ENCODE measurements at places on chromosomes 2 and 18. TPM values are rescaled to one million over a fixed set of nuclear protein-coding genes. Genes with fewer than 3 reads are reported as not detected.

DNA sequence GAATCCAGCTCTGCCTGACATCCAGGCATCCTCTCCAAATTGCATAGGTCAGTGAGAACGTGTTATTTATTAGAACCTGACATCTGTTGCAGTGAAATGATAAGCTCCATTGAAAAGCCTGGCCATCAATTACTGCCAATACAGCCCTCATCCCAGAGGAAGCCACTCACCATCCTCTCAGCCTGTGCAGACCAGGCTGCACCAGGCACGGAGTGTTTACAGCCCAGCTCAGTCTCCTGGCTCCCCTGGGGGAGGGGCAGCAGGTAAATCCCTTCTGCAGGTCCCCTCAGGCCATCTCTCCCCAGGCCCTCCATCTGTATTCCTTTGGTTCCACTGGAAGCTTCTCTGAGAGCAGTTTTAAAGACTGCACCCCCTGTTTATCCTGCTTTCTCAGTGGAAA, 82.6 kb upstream of the FOSL2 start:
- no peak for DNase-seq

The C2orf66 gene
- total RNA-seq: not detected

- DNase-seq: no peak
These were observed 191.8 kb downstream of the DCC start for GRCh38 chr18:52531836-52532235.

DNA sequence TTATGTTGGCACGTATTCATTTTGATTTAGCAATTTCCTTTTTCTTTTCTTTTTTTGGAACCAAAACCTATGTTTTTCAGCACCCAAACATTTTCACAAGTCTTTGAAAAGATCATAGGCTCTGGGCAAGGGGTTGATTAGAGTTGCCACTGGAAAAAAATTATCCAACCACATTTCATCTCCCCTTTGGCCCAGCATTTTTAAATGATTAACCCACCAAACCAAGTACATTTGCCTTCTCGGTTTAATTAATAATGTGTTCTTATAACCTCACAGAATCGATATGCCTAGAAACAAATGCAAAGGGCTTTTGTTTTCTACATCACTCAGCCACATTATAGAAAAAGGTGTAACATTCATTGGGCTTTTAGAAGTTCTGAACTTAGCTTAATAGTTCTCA, 66.1 kb downstream of the CHST9 start:
- no peak for DNase-seq

The CDH19 gene
- not detected for total RNA-seq

The ANKRD53 gene
- not detected for total RNA-seq

The CAPN10 gene
- total RNA-seq: 12.5 TPM

GRCh38 chr18:78303519-78304191, 676.0 kb upstream of the SALL3 start:
- no peak for DNase-seq

- DNase-seq: peak; percentile 30
These were observed 96.5 kb downstream of the MAPK4 start for GRCh38 chr18:50656396-50656795.

The VAMP8 gene
- total RNA-seq: not detected

- DNase-seq: no peak
These were observed 53.5 kb upstream of the ASPRV1 start for GRCh38 chr2:70014959-70015358.

DNA sequence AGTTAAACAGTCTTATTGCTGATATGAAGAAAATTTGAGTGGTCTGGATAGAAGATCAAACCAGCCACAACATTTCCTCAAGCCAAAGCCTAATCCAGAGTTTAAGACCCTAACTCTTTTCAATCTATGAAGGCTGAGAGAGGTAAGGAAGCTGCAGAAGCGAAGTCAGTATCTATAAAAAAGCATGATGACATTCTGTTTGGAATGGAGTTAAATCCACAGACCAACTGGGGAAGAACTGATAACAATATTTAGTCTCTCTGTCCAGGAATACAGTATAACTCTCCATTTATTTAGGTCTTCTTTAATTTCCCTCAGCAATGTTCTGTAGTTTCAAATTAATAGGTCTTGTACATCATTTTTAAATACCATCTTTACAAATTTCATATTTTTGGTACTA, 16.0 kb downstream of the PIGN start:
- no peak for DNase-seq

GRCh38 chr2:208571764-208572131, 165.2 kb downstream of the PTH2R start:
- DNase-seq: no peak

The NEB gene
- not detected for total RNA-seq

The PHOSPHO2 gene
- total RNA-seq: 8.5 TPM

- DNase-seq: no peak
These were observed 133.8 kb upstream of the SCN7A start for GRCh38 chr2:166627893-166628292.

DNA sequence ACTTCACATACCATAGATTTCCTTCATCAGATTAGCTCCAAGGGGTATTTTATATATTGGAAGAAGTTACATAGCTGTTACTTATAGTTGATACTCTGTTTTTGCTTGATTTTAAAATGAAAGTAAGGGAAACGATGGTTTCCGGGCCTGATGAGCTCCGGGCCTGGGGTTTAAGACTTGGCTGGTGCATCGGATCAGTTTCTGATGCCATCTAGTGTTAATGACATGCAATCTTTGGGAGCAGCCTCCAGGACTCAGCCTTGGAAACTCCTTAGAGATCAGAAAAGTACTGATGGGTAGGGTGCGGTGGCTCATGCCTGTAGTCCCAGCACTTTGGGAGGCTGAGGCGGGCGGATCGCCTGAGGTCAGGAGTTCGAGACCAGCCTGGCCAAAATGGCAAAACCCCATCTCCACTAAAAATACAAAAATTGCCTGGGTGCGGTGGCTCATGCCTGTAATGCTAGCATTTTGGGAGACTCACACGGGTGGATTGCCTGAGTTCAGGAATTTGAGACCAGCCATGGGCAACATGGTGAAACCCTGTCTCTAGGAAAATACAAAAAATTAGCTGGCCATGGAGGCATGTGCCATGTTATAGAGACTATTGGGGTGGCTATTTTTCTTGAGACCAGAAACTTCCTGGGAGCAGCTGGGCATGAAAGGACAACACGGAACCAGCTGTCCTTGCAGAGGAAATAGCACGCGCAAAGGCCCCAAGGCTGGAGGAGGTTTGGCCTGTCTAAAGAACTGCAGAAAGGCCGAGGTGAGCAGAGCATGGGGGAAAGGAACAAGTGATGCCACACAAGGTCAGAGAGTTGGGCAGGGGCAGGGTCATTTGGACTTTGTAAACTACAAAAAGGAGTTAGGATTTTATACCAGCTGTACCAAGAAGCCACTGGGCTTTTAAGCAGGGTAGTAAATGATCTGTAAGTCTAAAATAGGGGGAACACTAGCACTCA, 46.9 kb upstream of the CNOT11 start:
- peak; percentile 78 for DNase-seq

DNA sequence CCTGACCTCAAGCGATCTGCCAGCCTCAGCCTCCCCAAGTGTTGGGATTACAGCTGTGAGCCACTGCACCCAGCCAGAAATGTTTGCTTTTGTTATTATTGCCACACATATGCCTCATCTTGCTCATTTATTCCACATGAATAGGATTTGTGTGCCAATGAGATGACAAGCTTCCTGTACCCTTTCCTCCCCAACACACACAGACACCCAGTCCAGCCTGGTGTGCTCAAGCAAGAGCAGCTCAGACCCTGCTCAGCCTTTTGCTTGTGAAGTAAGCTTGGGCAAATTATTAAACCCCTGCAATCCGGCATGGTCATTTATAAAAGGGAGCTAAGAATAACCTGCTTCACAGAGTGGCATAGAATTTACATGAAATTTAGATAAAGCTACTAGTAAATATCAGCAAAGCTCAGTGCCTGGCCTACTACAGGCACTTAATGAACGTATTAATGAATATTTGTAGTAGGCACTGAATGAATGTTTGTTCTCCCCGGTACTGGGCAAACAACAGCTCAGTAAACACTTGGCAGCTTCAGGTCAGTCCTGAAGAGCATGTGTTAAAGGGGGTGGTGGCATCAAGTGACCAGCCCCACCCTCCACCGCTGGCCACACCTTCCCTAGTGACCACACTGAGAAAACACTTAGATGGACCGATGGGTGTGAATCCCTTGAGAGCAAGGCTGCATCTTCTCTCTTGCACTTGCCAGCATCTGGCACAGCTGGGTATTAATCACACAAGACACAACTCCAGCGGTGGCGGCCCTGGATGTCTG, 280.2 kb downstream of the SRBD1 start:
- DNase-seq: peak; percentile 69

- DNase-seq: no peak
These were observed 108.1 kb downstream of the EIPR1 start for GRCh38 chr2:3269425-3270094.

- DNase-seq: peak; percentile 59
These were observed 246.6 kb upstream of the APCDD1 start for GRCh38 chr18:10207682-10208345.

The IL37 gene
- total RNA-seq: 3.1 TPM

- no peak for DNase-seq
These were observed 5.7 kb downstream of the GPR35 start for GRCh38 chr2:240630771-240631547.

DNA sequence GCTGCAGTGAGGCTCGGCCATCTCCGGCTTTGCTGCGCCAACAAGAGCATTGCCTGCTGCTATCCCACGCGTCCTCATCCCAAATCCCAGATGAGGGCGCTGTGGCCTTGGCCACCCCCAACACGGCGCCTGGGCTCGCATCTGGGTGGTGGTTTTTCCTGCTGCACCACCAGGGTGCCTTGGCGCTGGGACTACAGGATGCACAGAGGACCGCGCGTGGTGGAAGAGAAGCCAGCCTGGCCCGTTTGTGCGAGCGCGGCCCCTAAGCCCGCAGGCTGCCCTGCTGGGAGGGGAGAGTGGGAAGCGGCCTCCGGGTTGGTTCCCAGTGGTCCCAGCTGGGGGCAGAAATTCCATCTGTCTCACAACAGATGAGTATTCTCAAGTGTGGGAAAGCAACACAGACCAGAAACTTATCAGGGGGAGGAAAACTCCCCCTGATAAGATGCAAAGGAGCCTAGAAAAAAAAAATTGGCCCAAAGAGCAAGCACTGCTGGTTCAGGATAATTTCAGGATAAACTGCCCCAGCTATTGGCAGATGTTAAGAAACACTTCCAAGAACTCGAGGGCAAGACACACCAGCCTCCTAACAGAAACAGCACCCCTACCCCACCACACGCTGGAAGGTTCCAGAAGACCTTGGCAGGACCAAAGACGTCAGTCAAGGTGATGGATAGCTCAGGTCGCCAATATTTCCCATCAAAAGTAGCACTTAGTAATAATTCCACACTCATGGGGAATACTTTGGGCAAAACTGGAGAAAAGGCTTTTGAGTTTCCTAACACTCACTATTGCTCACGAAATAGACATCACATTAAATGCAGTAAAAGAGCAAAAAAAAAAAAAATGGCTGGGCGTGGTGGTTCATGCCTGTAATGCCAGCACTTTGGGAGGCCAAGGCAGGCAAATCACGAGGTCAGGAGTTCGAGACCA, 152.1 kb downstream of the PXDN start:
- DNase-seq: peak; percentile 72
